Fibroblast of lung (primary cell): ENCODE measurements at places on chromosomes 4 and X. TPM values are rescaled to one million over a fixed set of nuclear protein-coding genes. Genes with fewer than 3 reads are reported as not detected.
A peak's percentile ranks its signal among the peaks of the same experiment; 100 is the strongest.

TMEM35A gene
- 11.6 and 28.6 TPM in 2 replicates for total RNA-seq

ANXA10 gene
- 0.17 and 0.26 TPM in 2 replicates for total RNA-seq

GPRIN3 gene
- total RNA-seq, result under 0.01 TPM in 2 replicates

RPS6KA6 gene
- total RNA-seq, result 3.3 and 4.5 TPM in 2 replicates

HOPX gene
- total RNA-seq, result 3.3 and 11.4 TPM in 2 replicates

DMRTC1 gene
- total RNA-seq, result not detected in 2 replicates

NIPAL1 gene
- under 0.01 TPM in 1 of 2 replicates, not detected in the other for total RNA-seq

SCD5 gene
- 10.5 and 11.4 TPM in 2 replicates for total RNA-seq

MGAT4D gene
- total RNA-seq, result not detected in 2 replicates

ANXA3 gene
- 7.2 and 9.7 TPM in 2 replicates for total RNA-seq

SUPT20HL2 gene
- total RNA-seq, result not detected in 2 replicates

ETNPPL gene
- total RNA-seq, result not detected in 2 replicates

KDM5C gene
- total RNA-seq, result 65.5 and 83.6 TPM in 2 replicates

IL2RG gene
- not detected in 2 replicates for total RNA-seq

PRICKLE3 gene
- total RNA-seq, result 4.6 and 7.4 TPM in 2 replicates

MTMR8 gene
- 0.66 and 1.0 TPM in 2 replicates for total RNA-seq

PNMA6A gene
- 3.1 and 3.3 TPM in 2 replicates for total RNA-seq

DNA sequence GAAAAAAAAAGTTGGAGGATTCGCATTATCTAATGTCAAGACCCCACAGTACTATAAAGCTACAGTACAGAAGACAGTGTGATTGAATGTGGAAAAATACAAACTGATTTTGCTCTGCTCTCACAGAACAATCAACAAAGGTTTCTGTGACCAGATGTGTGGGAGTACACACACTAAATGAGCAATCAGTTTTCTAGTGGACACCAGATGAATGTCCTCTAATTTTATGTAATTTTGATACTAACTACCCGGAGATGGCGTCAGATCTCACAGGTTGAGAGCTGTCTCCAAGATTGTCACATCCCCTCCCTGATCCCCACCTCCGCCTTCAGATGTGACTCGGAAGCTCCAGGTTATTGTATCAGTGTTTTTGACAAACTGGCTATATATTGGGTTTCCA is 81.9 kb upstream of the HUWE1 start:
- DNase-seq, result no peak

DNA sequence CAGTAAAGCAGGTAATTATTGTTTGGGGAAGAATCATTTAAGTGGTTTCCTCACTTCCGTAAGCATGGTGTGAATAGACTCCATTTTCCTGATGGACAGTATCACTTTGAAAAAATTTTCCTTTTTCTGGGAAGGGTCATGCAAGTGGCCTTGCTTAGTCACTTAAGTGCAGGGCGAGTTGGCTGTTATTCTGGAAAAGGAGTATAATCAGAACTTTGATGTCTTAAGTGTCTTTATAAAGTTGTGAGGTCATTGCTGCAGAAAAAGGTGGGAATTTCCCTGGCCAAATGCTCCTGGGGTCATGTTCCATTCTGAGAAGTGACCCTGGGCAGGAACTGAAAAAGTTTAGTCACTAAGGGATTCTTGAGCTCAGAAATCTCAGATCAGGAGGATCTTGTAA is 146.1 kb upstream of the OTUD4 start:
- no peak for DNase-seq

DNA sequence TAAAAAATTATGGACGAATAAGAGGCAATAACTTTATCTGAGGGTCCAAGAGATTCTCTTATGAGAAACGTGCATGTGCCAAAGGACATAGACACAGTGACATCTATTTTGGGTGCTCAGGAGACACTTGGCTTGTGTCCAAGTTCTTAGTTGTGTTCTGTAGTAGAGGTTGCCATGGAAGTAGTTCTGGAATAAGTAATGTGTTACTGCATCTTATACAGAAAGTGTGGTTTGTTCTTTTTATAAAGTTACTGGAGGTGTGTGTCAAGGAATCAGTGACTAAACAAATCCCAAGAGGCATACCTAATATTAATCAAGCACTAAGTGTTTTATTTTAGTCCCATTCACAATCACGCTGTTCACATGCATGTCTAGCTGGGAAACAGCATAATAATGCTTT is 305.7 kb downstream of the ARHGAP24 start:
- DNase-seq, result peak; percentile 65

DNA sequence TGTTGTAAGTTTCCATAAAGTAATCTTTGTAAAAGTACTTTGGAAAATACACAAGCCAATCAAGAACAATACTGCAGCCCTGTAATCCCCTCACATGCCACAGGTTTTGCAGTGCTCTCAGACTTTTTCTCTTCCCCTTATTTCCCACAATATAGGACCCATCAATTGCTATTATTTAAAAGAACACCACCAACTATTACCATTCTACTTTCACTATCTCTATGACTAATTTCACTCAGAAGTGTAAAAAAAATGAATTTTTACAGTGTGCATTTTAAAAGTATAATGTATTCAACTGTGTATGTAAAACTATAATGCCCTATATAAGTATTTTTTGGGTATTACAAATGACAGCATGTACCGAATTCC is 1.7 kb downstream of the ATP8A1 start:
- no peak for DNase-seq

DNA sequence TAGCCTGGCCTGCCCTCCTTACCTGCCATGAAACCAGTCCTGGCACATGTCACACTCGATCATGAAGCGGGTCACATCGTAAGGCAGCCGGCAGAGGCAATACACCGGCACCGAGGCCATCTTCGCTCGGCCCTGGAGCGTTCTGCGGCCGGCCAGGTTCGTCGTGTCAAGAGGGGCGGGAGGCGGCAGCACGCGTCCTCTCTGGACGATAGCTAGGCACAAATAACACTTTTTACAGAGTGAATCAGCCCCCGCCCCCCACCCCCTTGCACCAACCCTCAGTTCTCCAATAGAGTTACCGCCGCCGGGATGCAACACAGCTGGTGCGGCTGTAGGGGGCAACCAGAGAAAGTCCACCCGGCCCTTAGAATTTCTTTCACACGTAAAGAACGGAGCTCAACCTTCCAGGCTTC is 1.7 kb downstream of the PHF8 start:
- DNase-seq, result peak; percentile 64

- no peak for DNase-seq
Observed at GRCh38 chr4:155659176-155659575, 7.5 kb upstream of the GUCY1A1 start.

- no peak for DNase-seq
Observed at GRCh38 chr4:121144021-121144420, 20.1 kb downstream of the TNIP3 start.

- no peak for DNase-seq
Observed at GRCh38 chr4:76386566-76387305, 34.2 kb downstream of the CCDC158 start.

DNA sequence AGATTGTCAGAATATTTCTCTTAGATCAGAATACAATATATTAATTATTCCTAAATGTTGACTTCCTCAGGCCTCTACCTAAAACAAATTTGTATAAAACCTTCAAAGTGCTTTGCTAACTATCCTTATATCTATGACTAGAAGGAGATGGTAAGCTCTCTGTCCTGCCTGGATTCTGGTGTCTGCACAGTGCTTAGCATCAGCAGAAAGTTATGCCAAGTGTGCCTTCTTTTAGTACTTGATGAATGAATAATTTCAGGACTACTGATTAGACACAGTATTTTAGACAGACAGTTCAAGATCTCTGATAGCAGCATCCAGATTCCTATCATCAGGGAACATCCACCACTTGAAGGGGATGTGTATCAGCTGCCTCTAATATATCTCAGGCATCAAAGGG is 242.4 kb upstream of the TLL1 start:
- DNase-seq, result no peak

GRCh38 chr4:53905941-53906377 is 158.4 kb downstream of the CHIC2 start:
- DNase-seq, result peak; percentile 84

DNA sequence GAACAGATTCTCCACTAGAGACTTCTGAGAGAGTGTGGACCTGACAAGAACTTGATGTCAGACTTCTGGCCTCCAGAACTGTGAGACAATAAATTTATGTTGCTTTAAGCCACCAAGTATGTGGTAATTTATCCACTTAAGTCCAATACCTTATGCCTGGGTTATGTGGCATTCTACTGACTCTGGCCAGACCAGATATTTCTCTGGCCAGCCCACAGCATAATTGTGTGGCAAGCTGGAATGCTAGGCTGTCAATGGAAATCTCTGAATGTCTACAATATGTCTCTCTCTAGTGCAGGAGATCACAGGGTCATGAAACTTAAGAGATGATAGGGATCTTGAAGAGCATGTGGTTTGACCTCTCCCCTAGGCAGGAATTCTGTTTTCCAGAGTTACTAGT is 251.0 kb downstream of the ZNF674 start:
- no peak for DNase-seq

GRCh38 chr4:6538575-6538974 is 36.4 kb upstream of the MAN2B2 start:
- no peak for DNase-seq

DNA sequence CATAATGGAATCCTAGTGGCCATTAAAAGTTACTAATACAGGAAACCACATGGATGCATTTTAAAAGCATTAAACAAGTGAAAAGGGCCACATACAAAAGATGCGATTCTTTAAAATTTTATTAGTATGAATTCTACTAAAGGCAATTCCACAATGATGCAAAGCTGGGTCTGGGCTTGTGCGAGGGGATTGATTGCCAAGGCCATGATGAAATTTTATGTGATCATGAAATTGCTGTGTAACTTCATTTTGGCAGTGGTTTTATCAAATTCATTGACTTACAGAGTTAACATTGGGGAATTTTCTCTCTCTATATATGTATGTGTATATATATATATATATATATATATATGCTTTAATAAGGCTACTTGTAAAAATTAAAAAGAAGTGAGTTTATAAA is 1142.5 kb upstream of the IGFBP7 start:
- no peak for DNase-seq

DNA sequence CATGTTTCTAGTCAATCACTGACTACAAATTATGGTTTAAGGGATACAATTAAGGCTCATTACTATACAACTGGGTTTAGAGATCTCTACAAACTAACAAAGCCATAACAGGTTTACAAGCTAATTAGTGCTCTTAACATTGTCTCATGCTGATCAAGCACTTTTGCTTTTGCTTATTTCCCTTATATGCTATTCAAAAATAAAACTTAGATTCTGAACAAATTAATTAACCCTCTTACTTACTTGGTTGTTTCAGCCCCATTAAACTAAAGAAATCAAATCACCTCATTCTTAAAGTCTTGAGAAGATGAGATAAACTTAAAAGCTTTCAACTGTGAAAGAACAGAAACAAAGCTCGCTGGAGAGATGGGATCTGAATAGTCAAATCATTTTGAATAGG is 2024.5 kb upstream of the ADGRL3 start:
- no peak for DNase-seq

GRCh38 chrX:72373136-72373535 is 67.4 kb upstream of the CITED1 start:
- DNase-seq, result no peak

DNA sequence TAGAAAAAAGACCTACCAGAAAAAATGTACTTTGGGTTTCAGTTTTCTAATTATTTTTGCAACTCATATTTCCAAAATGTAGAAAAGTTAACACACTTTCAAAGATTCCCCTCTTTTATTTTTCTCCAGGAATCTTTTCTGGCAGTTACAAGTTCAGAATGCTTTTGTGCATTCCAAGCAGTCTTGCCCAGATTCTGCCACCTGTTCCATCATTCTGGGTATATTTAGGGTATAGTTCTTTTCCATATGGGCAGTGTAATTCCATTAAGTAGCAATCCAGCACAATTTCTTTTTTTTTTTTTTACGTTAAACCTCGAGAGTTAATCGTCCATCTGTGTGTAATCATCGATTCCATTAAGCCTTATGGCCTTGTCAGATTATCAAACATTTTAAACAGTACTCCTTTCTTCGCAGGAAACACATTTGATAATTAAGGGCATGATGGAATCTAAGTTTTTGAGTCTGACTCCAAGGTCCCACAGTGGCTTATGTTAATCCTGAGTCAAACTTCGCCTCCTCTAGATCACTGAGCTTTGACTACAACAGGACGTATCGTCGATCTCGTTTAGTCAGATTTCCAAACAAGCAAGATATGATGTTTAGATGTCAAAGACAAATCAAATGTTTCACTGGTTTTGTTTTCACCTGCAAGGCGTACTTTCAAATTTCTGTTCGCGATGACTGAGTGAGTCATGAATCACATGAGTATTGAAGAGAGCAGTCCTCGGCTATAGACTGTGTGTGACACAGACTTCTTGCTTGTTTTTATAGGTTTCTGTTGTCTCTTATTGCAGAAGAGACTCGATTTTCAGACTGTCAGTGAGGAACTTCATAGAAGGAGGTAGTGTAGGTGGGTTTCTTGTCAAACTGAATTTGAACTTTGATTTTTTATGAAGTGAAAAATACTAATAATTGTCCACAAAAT is 118.9 kb upstream of the GK2 start:
- DNase-seq, result no peak

DNA sequence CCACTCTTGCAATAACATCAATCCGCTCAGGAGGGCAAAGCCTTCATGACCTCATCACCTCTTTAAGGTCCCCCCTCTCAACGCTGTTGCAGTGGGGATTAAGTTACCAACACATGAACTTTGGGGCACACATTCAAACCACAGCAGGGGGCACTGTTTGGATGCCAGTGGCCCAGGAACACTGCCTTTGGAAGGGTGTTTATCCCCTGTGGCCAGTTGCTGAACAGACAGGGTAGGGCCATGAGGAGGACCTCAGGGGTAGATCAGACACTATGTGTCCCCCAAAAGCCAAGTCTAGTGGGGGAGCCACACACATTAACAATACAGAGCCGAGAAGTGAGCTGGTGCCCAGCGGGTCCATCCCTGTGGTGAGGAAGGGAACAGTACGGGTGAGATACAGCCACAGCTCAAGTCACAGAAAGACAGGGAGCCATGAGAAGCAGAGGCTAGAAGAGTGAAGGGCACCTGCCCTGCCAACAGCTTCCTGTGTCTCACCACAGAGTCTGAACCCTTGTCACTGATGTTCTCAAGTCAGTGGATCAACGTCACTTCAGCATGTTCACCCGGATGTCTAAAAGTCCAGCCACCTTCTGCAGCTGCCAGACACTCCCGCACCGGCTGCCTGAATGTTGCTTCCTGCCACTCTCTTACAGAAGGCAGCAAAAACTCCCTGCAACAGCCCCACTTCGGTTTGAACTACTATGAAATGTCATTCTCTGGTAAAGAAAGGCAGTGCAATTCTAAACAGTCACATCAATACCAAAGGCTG is 19.9 kb upstream of the MXD4 start:
- no peak for DNase-seq

DNA sequence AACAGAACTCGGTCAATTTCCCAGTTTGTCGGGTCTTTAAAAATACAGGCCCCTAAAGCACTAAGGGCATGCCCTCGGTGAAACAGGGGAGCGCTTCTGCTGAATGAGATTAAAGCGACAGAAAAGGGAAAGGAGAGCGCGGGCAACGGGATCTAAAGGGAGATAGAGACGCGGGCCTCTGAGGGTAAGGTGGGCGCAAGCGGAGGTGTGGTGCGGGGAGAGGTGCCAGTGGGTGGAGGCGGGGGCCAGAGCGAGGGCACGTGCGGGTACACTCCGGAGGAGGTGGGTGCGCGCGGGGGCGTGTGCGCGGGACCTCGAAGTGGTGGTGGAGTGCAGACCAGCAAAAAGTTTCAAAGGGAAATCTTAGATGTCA is 787 bp upstream of the TET2 start:
- no peak for DNase-seq

GRCh38 chr4:57905965-57906364 is 795.8 kb upstream of the IGFBP7 start:
- no peak for DNase-seq
